Chondrocyte (in vitro differentiated cells): ENCODE measurements at places on chromosomes 5 and 9.

DNA sequence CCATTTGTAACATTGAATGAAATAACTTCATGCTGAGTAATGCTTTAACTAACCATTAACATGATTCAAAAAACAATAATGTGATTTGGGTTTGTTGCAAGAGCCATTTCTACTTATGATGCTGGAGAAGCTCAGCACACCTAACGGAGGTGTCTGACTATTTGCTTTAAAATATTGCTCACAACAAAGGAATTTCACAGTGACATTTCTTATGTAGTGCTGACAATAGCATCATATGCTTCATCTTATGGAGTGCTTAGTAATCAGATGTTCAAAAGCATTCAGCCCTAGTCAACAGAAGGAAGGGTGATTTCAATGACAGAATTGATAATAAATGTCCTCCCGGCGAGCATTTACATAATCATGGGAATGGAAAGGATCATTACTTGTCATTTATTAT lies 1003.3 kb upstream of the COX7C start:
- no peak for DNase-seq

GRCh38 chr9:23829580-23830475 lies 3.8 kb upstream of the ELAVL2 start:
- DNase-seq = no peak

GRCh38 chr9:128409978-128410377 lies 10.7 kb upstream of the CERCAM start:
- no peak for DNase-seq

DNA sequence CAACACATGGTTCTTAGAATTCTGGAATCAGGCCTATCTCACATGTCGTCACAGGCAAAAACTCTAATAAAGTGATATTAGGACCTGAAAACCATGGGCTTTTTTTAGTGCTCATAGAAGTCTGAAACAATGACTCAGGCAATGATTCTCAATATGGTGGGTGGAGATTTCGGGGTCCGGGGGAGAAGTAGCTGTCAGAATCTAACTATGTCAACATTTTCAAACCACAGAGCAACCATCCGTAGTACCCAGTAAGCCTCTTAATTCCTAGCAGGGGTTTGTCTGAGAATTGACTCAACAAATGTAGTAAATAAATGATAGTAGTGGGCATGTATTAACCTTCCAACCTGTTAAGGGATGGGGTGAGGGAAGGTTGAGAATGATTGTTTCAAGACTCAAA lies 2.6 kb downstream of the AMACR start:
- DNase-seq = no peak
